MM.1S (cell line): ENCODE measurements at places on chromosomes 16 and 17.

GRCh38 chr16:9112166-9112843 lies 20.9 kb downstream of the HAPSTR1 start:
- H3K27ac ChIP-seq: no peak overlapping the region
- no peak for DNase-seq
- H3K27me3 ChIP-seq: no peaks in the 10 kb centered on the region
- no peaks in the 10 kb centered on the region for H3K4me1 ChIP-seq

DNA sequence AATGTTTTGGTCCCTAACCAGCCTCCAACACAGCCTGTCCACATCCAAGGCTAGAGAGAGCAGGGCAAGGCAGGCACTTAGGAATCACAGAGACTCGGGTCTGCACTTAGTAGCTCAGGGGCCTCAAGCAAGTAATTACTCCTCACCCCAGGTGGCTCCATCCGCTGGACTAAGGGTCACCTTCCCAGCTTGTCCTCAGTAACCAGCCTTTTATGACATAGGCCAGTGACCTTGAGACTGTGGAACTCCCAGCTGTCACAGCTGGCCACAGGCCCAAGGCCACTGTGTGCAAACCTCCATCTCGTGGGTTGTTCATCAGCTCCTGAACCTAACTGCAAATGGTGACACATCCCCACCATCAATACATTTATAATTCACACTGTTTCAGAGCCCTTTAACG lies 68.6 kb downstream of the CDYL2 start:
- no peak overlapping the region for H3K27ac ChIP-seq
- no peak for DNase-seq
- no peaks in the 10 kb centered on the region for H3K27me3 ChIP-seq
- H3K36me3 ChIP-seq: no peaks in the 10 kb centered on the region

DNA sequence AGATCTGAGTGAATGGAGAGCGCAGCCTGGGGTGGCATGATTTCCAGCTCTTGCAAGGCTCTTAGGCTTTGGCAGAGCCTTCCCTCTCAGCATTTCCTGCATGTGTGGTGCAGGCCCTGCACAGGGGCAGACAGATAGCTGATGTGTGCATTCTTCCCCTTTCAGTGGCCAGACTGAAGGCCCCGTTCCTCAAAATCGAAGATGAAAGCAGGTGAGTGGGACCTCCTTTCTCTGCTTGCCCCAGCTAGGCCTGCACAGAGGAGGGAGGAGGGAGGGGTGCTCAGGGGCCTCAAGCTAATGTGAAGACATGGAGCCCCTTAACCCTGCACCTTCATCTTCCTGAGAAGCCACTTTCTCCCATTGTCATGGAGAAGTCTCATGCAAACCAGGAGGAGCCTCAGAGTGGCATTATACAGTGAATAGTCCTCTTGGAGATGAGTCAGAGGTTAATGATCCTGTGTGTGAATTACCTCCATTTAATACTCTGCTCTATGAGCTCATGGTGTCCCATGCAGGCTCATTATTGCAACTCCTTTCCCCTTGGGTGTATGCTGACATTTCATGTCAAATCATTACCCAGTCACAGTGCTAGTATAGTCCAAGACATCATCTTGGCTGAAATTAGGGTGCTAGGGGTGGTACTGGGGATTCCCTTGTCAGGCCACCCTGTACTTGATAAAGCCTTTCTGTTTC lies 20.4 kb upstream of the ADAM11 start:
- peak overlapping the region; percentile 1; the same call in 1 of the 2 replicates for H3K27ac ChIP-seq
- no peaks in the 10 kb centered on the region for H3K36me3 ChIP-seq
- DNase-seq: peak; percentile 35
- H3K4me1 ChIP-seq: 0 out of 2 replicates have a peak, but pooled peaks cover 4% of the 10 kb centered on the region
- H3K27me3 ChIP-seq: no peaks in the 10 kb centered on the region

DNA sequence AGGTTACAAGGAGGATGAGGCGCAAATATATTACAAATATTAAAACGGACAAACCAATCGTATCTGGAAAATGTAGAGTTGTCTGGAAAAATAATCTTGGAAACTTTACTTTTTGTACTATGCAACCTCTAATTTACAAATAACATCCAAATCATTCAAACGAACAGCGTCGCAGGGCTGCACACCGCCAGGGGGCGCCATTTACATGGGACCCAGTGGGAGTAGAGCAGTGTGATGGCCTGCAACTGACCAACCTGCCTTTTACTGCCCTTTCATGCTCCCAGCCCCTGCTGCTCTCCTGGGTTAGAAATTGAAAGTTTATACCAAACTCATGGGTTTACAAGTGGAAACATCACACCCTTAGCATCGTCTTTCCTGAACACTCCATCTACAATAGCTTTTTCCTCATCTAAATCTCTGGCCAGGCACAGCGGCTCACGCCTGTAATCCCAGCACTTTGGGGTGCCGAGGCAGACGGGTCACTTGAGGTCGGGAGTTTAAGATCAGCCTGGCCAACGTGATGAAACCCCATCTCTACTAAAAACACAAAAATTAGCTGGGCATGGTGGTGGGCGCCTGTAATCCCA lies 10.0 kb downstream of the PITPNC1 start:
- H3K4me1 ChIP-seq: no peaks in the 10 kb centered on the region
- no peaks in the 10 kb centered on the region for H3K27me3 ChIP-seq
- DNase-seq: peak; percentile 18
- no peak overlapping the region for H3K27ac ChIP-seq
- H3K36me3 ChIP-seq: no peaks in the 10 kb centered on the region

GRCh38 chr17:30093463-30094147 lies 23.0 kb upstream of the NSRP1 start:
- peak; percentile 56 for DNase-seq
- H3K27me3 ChIP-seq: no peaks in the 10 kb centered on the region
- H3K36me3 ChIP-seq: no peaks in the 10 kb centered on the region
- peaks cover 4% of the 10 kb centered on the region; the same call in 1 of the 2 replicates for H3K4me1 ChIP-seq
- no peak overlapping the region for H3K27ac ChIP-seq
- no peak overlapping the region for H3K4me3 ChIP-seq

GRCh38 chr17:80758481-80759376 lies 214.1 kb downstream of the RPTOR start:
- H3K4me3 ChIP-seq: no peak overlapping the region
- H3K4me1 ChIP-seq: peaks cover 3% of the 10 kb centered on the region; the same call in 1 of the 2 replicates
- no peaks in the 10 kb centered on the region for H3K36me3 ChIP-seq
- DNase-seq: no peak
- no peaks in the 10 kb centered on the region for H3K27me3 ChIP-seq

DNA sequence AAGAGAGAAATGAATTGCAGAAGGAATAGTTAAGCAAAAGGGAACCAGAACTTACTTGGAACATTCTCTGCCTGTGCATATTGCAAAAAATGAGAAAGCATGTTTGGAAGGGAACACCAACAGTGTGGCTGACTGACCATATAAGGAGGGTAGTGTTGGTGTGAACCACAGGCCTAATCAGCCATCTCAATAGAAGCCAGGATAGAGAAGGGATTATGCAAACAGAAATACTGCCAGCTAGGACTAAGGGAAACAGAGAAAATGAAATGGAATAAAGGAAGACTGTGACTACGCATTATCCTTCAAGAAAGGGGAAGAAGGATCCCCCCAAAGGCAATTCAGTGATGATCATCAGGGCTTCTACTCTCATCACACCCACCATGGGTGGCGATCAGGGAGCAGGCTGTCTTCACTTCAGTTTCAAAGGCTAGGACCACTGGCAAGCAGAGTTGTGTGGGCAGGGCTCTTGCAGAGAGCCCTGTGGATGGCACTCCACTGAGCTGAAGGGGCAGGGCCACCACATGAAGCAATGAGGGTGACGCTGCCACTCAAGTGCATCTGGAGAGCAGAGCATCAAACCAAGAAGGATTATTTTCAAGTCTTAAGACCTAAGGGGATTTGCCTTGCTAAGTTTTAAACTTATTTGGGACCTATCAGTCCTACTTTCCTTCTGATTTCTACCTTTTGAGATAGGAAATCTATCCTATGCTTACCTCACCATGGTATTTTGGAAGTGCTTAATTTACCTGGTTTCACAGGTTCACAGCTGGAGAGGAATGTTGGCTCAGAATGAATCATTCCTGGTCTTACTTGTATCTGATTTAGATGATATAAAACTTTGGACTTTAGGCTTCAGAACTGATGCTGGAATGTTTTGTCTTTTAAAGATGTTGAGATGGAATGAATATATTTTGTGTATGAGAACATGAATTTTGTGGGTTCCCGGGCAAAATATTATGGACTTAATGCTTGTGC lies 140.5 kb downstream of the SSH2 start:
- no peaks in the 10 kb centered on the region for H3K36me3 ChIP-seq
- H3K4me3 ChIP-seq: no peak overlapping the region
- no peak for DNase-seq
